ENCODE measurements at places on chromosomes 3 and 15.

DNA sequence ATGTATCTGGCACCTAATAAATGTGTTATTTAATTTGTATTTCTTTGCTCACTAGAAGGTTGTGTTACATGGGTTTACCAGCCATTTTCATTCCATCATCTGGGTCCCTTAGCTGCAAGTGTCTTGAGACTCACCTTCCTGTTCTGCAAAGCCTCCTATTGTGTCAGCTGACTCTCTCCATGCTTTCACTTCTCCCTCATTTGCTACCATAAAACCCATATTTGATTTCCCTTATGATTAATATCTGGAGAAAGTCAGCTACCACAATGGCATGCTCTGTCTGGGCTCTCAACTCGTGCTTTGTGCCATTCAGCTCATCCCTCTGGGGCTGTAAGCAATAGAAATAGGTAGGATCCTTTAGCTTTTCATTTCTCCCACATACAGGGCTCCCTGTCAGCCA, 79.5 kb upstream of the EIF1B start:
- DNase-seq, result no peak

DNA sequence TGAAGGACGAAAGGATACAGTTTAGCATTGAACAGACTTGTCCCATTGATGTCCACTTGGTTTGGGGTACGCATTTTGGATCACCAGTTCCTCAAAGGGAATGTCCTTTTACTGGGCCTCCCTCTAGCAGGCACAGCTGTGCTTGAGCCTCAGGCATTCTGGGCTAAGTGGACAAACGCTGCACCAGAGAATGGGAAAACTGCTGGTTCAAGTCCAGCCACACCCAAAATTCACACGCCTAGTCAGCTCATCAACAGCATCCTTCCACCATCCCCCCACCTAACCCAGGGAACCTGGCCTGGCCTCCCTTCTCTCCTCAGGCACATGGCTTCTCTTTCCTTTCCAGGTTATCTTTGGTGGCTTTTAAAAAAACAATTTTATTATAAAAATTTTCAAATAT, 59.1 kb upstream of the ALDH1A3 start:
- no peak for DNase-seq

- no peak for DNase-seq
Observed at GRCh38 chr15:38680775-38681174, 116.2 kb upstream of the RASGRP1 start.

DNA sequence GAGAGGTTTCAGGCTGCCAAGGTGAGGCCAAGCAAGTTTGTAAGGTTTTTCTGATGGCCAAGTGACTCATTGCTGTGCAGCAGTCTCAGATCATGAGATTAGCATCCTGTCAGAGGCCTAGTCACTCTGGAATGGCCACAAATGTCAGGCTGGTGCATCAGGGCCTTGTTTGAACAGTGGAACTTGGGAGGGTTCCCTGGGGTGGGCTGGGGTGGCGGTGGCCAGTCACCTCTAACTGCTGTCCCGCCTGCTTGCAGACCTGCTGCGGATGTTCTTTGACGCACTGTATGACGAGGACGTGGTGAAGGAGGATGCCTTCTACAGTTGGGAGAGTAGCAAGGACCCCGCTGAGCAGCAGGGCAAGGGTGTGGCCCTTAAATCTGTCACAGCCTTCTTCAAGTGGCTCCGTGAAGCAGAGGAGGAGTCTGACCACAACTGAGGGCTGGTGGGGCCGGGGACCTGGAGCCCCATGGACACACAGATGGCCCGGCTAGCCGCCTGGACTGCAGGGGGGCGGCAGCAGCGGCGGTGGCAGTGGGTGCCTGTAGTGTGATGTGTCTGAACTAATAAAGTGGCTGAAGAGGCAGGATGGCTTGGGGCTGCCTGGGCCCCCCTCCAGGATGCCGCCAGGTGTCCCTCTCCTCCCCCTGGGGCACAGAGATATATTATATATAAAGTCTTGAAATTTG, 2.8 kb upstream of the FAM131A start:
- peak; percentile 84 for DNase-seq

GRCh38 chr3:105493305-105493892, 126.7 kb downstream of the ALCAM start:
- no peak for DNase-seq

DNA sequence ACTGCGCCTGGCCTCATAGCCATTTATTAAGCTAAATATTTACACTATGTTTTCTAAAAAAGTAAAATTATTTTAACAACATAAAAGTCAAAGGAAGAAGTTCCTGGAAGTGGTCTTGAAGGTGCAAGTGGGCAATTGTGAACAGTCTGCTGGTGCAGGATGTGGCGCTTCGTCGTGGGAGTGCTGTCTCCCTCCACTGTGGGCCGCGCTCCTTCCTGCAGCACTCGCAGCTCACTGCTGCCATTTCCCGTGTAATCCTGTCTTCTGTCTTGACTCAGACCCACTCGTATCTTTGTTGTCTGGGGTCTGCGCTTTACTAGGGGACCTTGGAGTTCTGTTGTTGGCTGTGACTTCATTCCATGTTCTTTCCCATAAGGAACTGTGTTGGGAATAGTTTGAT, 56.3 kb downstream of the APBA2 start:
- DNase-seq, result no peak

- DNase-seq, result peak; percentile 73
Observed at GRCh38 chr15:67884514-67885174, 44.8 kb upstream of the RNU6-1 start.

- DNase-seq, result peak; percentile 27
Observed at GRCh38 chr15:76904461-76905012, 603 bp downstream of the SCAPER start.

DNA sequence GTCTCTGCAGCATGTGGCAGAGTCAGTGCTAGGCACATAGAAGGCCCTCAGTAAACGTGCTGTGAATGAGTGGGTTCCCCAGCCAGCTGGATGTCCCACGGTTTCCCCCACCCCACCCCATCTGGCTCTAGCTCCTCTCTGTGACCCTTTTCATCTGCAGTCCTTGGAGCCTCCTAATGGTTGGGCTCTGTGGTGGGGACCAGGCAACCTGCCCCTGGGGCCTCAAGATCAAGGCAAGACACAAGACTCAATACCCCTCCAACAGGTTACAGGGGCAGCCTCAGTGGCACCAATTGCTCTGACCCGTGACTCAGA, 17.1 kb upstream of the CYP11A1 start:
- no peak for DNase-seq

- peak; percentile 59 for DNase-seq
Observed at GRCh38 chr15:98900356-98900755, 107.2 kb downstream of the PGPEP1L start.

DNA sequence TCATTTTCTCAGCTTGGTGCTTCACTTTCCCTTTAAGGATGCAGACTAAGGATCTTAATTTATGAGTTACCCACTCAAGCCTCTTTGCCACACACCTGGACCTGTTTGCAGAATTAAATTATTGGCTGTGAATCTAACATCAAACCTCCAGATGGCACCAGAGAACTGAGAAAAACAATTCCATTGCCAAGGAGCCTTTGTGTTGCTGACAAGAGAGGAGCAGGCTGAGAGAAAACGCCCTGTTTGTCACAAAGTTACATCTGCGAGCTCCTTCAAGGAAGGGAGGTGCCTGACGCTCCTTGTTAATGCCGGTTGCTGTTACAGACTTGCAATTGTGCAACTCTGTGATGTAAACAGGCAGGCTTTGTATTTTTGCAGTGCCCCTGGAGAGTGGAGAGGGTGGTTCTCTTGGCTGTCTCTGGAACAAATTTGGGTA, 36.3 kb upstream of the TMC3 start:
- peak; percentile 88 for DNase-seq

- DNase-seq, result no peak
Observed at GRCh38 chr3:188948997-188949389, 222.8 kb upstream of the TPRG1 start.

DNA sequence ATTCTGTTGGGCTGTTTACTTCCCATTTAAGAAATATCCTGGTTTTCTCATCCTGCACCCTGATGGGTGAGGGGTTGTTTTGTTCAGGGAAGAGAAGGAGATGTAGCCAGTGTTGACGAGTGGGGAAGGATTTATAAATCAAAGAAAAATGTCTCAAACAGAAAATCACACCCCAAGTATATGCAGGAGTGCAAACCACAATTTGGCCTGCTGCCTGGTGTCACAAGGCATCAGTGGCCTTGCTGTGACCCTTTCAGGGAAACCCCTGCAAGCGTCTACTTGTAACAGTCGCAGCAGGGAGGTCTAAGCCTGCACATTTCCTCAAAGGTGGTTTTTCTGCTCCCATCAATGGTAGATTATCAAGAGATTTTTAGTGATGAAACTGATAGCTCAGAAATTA, 132.6 kb upstream of the LRRN1 start:
- no peak for DNase-seq

DNA sequence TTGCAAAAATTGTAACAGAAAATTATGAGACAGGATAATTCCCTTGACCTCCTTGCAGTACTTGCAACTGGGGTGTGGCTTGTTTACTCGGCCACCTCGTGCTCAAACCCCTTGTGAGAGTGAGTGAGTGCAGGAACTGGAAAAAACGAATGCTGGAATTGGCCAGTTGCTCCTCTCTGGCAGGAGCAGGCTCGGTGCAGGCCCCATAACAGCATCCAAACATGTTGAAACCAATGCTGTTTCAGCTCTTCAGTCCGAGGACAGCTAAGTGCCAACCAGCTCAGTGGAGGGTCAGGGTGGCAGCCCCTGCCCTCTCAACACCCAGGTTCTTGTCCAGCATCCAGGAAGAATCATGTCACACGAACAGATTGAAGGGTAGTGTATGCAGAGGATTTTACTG, 36.9 kb downstream of the METTL6 start:
- DNase-seq, result no peak

GRCh38 chr15:63013052-63013808, 29.3 kb upstream of the TPM1 start:
- peak; percentile 88 for DNase-seq

DNA sequence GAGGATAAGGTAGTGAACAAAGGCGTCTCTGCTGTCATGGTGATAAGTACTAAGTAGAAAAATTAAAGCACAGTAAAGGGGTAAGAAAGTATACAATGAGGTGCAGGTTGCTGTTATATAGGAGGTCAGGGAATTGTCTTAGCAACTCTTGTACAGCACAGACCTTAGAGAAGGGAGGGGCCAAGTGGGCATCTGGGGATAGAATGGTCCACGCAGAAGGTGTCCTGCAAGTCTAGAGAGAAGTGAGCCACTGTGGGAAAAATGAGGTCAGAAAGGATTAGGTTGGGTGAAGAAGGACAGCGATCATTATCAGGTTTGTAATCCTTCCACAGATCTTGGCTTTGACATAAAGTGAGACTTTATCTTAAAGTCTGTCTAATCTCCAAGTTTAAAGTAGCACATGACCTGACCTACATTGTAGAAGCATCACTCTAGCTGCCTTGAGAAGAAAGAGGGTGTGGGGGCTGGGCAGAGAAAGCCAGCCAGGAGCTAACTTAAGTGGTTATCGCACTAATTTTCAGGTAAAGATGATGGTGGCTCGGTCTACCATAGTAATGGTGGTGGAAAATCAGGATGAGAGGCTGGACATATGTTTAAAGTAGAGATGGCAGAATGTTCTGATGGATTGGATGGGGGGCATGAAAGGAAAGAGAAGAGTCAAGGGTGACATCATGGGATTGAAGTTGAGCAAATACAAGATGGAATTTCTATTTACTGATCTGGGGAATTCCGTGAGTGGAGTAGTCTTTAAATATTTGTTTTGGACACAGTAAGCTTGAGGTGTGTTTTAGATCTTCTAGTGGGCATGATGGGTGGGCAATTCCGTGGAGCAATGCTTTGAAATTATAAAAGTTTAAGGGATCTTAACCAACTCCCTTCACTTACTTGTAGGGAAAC, 919.2 kb downstream of the ROBO1 start:
- no peak for DNase-seq

DNA sequence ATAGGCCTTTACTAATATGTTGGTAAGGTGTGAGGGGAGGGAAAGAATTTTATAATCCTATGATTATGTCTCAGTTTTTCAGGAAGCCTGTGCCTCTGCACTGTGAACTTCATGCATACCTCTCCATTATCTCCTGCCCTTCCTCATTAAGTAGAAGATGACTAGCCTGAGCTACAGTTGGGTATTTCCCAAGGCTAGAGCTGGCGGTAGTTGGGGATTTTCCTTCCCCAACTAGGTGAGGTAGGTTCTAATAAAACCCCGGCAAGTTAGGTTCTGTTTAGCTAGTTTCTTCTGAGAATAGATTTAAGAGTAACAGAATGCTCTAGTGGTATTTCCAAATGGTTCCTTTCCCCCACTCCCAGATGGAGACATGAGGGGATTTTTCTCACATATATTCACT, 414.5 kb downstream of the GRM7 start:
- no peak for DNase-seq

DNA sequence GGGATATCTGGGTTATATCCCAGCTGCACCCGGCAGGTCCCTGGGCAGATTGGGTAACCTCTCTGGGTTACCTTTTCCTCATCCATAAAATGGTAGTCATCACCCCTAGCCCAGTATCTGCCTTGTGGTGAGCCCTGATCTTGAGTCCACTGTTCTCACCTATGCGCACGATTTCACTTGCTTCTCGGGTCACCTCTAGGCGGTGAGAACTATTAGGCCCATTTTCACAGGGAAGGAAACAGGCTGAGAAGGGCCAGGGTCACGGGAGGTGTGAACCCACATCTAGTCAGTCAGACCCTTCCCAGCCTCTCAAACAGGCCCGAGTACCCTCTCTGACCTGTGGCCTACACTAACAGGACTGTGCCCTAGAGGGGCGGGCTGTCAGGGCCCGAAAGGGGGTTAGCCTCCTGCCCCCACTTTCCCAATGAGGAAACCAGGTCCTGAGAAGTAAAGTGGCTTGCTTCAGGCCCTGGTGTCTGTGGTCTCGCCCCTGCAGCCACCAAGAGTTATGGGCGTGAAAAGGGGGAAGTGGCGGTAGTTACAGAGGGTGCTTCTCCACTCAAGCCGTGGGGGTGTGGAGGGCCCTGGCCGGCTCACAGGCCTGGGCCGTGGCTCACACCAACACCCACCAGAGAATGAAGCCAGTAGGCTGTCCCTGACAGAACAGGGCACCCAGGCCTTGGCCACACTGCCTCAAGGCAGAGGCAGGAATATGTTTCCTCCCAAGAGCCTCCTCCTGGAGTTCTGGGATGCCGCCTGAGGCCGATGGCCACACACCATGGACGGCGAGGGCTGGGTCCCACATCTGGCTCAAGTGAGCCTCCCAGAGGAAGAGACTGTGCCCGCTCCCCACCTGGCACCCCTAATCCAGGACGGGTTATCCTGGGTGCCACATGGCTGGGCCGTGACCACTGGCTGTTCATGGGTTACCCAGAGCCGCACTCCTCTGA, 19.5 kb downstream of the PSTPIP1 start:
- DNase-seq, result no peak

- DNase-seq, result no peak
Observed at GRCh38 chr15:46552316-46552715, 917.5 kb downstream of the SQOR start.

- DNase-seq, result no peak
Observed at GRCh38 chr3:180332608-180333007, 269.4 kb upstream of the TTC14 start.

GRCh38 chr15:67157521-67158252, 92.3 kb downstream of the SMAD3 start:
- DNase-seq, result no peak

Measured in fibroblast of mammary gland (primary cell).